ENCODE measurements at places on chromosomes 3 and 15.

- no peak overlapping the region for H3K4me3 ChIP-seq
- no peak for DNase-seq
- no peak overlapping the region for H3K27ac ChIP-seq
- H3K27me3 ChIP-seq: peaks cover 2% of the 10 kb centered on the region
These were observed 6.6 kb downstream of the PROK2 start for GRCh38 chr3:71778353-71778752.

DNA sequence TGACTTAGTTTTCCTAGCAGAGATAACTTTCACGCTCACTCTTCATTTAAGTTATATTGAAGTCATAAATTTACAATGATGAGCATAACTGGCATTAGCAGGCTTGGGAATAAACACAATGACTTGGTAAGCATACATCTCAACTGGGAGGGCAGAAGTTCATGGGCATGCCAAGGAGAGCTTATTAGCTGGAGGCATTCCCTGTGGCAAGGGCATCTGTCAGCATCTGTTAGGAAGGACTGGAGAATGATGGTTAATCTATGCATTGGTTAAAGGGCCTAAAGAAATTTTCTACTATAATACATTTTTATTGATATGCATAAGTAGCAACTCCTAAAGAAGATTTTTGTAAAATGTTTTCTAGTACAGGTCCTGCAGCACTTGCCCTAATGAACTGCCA lies 52.4 kb downstream of the NEK11 start:
- DNase-seq: no peak
- H3K27ac ChIP-seq: no peak overlapping the region
- H3K4me3 ChIP-seq: no peak overlapping the region
- H3K27me3 ChIP-seq: no peaks in the 10 kb centered on the region

GRCh38 chr3:76943058-76943457 lies 96.8 kb upstream of the ROBO2 start:
- no peak overlapping the region for H3K27ac ChIP-seq
- no peaks in the 10 kb centered on the region for H3K27me3 ChIP-seq
- H3K36me3 ChIP-seq: no peaks in the 10 kb centered on the region
- DNase-seq: no peak

DNA sequence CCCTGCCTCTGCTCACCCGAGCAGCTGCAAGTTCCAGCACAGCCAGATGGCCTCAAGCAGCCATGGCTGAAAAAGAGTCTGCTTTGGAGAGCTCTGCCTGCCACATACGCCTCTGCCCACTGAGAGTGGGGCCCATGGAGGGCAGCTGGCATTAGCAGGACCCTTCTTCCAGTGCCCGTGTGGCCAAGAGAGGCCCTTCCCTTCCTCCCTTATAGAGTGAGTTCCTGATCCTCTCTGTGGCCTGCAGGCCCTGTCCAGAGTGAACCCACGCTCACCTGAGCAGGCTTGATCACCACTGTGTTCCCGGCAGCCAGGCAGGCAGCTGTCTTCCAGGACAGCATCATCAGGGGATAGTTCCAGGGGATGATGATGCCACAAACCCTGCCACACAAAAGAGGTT lies 41.4 kb upstream of the SLC41A3 start:
- H3K27me3 ChIP-seq: no peaks in the 10 kb centered on the region
- no peaks in the 10 kb centered on the region for H3K4me1 ChIP-seq
- DNase-seq: no peak
- no peak overlapping the region for H3K4me3 ChIP-seq
- no peak overlapping the region for H3K27ac ChIP-seq

DNA sequence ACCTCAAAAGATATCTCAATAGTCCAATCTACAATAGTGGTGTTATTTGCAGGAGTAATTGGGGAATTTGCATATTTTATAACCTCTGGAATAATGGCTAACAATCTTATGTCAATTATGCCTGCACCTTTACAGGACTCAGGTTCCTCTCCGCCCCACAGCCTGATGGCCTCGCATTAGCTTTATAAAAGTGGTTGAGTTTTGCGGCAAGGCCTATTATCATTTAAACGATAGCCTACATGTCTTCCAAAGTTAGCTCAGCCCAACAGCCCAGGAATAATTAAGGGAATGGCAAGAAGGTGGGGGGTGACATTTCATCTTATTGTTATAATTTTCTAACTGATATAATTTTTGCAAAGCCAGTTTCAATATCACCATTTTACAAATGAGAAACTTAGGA lies 97.3 kb downstream of the RTP4 start:
- no peaks in the 10 kb centered on the region for H3K36me3 ChIP-seq
- no peak for DNase-seq
- H3K27ac ChIP-seq: no peak overlapping the region
- H3K27me3 ChIP-seq: no peaks in the 10 kb centered on the region

- no peak overlapping the region for H3K4me3 ChIP-seq
- peaks cover 10% of the 10 kb centered on the region for H3K4me1 ChIP-seq
- no peak overlapping the region for H3K27ac ChIP-seq
- H3K27me3 ChIP-seq: no peaks in the 10 kb centered on the region
- no peak for DNase-seq
These were observed 13.2 kb downstream of the CCR5 start for GRCh38 chr3:46383951-46384330.

GRCh38 chr3:24846286-24846860 lies 351.7 kb upstream of the THRB start:
- no peaks in the 10 kb centered on the region for H3K27me3 ChIP-seq
- no peaks in the 10 kb centered on the region for H3K4me1 ChIP-seq
- H3K4me3 ChIP-seq: no peak overlapping the region
- DNase-seq: no peak
- no peak overlapping the region for H3K27ac ChIP-seq

GRCh38 chr3:174955513-174956016 lies 96.4 kb downstream of the NAALADL2 start:
- H3K4me3 ChIP-seq: no peak overlapping the region
- H3K4me1 ChIP-seq: no peaks in the 10 kb centered on the region
- H3K36me3 ChIP-seq: no peaks in the 10 kb centered on the region
- H3K27ac ChIP-seq: no peak overlapping the region
- no peaks in the 10 kb centered on the region for H3K27me3 ChIP-seq

- DNase-seq: no peak
- H3K27me3 ChIP-seq: no peaks in the 10 kb centered on the region
- no peaks in the 10 kb centered on the region for H3K36me3 ChIP-seq
- peaks cover 8% of the 10 kb centered on the region for H3K4me1 ChIP-seq
These were observed 274.9 kb upstream of the SEMA6D start for GRCh38 chr15:47442371-47442770.

DNA sequence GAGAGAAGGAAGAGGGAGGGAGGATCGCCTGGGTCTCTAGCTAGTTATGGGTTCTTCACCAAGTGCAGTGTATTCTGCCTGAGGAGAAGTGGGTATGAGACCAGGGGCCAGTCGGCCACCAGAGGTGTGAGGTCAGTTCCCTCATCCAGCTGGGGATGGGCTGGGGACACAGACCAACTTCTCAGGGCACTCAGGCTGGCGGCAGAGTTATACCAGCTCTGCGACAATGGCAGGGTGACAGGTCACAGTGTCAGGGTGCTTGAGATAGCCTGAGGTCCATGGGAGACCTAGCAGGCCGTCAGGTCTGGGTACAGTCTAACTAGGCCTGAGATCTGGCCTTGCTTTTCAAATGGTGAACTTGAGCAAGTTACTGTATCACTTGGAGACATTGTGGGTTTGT lies 31.4 kb upstream of the PLXNA1 start:
- H3K27me3 ChIP-seq: no peaks in the 10 kb centered on the region
- no peak for DNase-seq
- no peak overlapping the region for H3K4me3 ChIP-seq

DNA sequence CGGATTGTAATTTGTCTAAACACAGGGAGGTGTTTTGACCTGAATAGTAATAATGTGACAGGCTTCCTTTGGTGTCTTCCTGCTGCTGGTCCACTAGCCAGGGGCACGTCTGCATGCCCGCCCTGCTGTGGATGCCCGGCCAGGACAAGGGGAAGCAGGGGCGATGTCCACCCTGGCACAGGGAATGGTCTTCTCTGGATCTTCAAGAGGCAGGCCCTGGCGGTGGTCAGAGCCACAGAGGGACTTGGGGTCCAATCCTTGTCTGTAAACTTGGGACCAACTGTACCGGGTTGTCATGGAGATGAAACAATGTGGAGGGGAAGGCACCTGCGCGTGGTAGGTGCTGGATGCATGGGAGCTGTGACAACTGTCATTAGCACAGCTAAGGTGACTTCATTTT lies 134.1 kb downstream of the RPLP1 start:
- no peaks in the 10 kb centered on the region for H3K4me1 ChIP-seq
- no peak overlapping the region for H3K4me3 ChIP-seq
- H3K27ac ChIP-seq: no peak overlapping the region
- H3K27me3 ChIP-seq: no peaks in the 10 kb centered on the region

DNA sequence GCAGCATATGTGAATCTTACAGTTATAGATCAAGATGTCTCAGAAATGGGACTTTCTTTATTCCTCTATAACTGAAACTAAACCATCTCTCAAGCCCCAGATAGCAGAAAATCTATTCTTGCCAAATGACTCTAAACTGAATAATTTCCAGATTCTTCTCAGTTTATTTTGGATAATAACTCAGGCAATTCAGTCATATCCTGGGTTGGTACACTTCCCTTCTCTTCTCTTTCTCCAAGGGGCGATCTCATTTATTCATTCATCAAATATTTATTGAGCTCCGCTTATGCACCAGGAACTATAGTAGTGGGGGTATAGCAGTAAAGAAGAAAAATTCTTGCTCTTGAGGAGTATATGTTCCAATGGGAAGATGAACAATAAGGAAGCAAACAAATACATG lies 13.5 kb upstream of the PCOLCE2 start:
- H3K4me1 ChIP-seq: no peaks in the 10 kb centered on the region
- DNase-seq: no peak
- no peak overlapping the region for H3K27ac ChIP-seq
- H3K27me3 ChIP-seq: no peaks in the 10 kb centered on the region
- no peaks in the 10 kb centered on the region for H3K36me3 ChIP-seq

DNA sequence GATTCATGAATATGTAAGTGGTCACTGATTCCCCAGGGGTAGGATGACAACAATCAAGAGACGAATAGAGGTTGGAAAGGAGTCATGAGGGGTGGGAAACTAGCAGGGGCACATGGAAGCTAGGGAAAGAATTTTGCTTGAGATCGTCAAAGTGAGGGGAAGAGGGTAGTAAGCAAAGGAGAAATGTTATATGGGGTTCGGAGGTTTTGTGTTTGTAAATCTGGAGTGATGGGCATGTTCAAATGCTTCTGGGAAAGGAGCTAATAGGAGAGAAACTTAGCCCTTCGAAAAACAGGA lies 7.9 kb downstream of the RPL14 start:
- DNase-seq: no peak
- H3K27ac ChIP-seq: no peak overlapping the region
- H3K4me1 ChIP-seq: no peaks in the 10 kb centered on the region
- H3K36me3 ChIP-seq: peaks cover 37% of the 10 kb centered on the region
- no peaks in the 10 kb centered on the region for H3K27me3 ChIP-seq

DNA sequence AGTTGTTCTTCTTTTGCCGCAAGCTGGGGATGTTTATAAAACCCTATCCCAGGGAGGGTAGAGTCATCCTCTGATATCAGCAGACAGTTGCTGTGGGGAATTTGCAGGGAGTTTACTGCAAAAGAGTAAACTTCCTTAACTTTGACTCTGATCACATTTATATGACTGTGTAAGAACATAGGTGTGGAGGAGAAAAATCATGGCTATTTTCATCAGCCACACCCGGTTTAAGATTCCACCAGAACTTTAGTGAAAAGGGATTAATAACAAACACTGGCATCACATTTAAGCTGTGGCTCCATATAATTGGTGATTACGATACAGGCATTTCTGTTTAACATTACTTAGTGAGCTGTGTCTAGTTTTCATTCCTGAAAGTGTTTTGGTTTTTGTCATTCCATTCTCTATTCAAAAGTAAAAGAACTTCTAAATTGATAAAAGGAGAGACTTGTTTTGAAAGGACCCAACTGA lies 143.1 kb downstream of the MYLK start:
- H3K27me3 ChIP-seq: no peaks in the 10 kb centered on the region
- H3K4me1 ChIP-seq: no peaks in the 10 kb centered on the region
- no peak overlapping the region for H3K4me3 ChIP-seq
- H3K36me3 ChIP-seq: no peaks in the 10 kb centered on the region

DNA sequence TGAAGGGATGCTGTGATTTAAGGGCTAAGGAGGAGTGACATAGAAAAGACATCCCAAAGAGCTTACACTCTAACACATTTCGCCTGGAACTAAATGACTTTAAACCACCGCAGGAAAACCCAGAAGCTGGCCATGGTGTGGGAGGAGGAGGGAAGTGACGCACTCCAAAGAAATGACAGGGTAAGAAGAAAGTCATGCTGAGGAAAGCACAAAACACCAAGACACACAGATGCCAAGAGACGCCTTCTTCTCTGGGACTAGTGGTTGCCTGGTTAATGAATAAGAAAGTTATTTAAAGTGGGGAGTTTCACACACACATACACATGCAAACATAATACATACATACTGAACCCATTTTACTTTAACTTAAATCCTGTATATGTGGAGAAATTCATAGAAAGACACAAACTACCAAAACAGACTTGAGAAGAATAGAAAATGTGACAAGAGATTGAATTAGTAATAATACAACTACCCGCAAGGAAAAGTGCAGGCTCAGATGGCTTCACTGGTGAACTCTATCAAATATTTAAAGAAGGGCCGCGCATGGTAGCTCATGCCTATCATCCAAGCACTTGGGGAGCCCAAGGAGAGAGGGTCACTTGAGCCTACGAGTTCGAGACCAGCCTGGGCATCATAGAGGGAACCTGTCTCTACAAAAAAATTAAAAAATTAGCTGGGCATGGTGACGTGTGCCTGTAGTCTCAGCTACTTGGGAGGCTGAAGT lies 125.5 kb downstream of the NSMCE3 start:
- H3K36me3 ChIP-seq: no peaks in the 10 kb centered on the region
- no peak for DNase-seq
- H3K4me3 ChIP-seq: no peak overlapping the region
- H3K4me1 ChIP-seq: peaks cover 12% of the 10 kb centered on the region
- no peaks in the 10 kb centered on the region for H3K27me3 ChIP-seq

DNA sequence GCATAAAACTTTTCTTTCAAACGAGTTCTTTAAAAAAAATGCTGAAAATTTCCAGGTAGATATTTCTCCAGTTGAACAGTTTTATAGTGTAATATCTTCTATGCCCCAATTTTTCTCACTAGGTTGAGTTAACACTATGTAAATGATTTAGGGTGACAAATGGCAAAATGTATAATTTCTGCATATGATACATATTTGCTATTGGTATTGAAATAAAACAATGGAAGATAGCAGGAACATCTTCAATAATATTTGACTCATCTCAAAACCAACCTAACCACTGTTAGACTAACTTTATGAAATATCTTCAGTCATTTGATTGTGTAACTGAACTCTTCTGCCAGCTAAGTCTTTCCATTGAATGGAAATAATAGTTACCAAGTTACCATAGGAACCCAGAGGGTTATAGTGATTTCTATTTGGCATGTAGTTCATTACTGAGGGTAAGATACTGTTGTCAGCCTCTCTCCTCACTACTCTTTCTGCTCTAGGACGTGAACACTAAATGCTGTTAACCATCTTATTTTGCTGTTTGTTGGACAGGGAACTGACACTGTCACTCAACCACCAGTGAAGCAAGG lies 824.7 kb upstream of the NECTIN3 start:
- no peaks in the 10 kb centered on the region for H3K27me3 ChIP-seq
- H3K4me3 ChIP-seq: no peak overlapping the region
- H3K27ac ChIP-seq: no peak overlapping the region
- no peak for DNase-seq
- H3K36me3 ChIP-seq: no peaks in the 10 kb centered on the region
